ENCODE measurements at places on chromosomes 5 and 9.

- DNase-seq, result no peak
Measured at GRCh38 chr5:178941361-178941760, 363 bp downstream of the ZNF454 start.

DNA sequence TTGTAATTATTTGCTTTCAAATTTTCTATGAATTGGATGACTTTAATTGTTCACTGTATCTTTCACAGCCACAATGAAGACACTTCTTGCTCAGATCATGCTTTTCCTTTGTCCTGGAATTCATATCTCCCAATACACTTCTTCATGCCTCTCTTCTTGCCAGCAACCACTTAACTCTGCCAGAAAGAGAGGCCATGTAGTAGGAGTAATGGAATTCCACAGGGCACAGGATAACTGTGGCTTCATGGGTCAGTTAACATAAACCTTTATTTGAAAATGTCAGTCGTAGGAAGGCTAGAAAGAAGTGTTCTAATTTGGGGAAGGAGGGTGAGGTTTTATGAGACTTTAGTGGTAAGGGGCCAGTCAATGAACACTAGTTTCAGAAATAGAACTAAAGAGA lies 190.3 kb downstream of the TMEM167A start:
- DNase-seq, result no peak

DNA sequence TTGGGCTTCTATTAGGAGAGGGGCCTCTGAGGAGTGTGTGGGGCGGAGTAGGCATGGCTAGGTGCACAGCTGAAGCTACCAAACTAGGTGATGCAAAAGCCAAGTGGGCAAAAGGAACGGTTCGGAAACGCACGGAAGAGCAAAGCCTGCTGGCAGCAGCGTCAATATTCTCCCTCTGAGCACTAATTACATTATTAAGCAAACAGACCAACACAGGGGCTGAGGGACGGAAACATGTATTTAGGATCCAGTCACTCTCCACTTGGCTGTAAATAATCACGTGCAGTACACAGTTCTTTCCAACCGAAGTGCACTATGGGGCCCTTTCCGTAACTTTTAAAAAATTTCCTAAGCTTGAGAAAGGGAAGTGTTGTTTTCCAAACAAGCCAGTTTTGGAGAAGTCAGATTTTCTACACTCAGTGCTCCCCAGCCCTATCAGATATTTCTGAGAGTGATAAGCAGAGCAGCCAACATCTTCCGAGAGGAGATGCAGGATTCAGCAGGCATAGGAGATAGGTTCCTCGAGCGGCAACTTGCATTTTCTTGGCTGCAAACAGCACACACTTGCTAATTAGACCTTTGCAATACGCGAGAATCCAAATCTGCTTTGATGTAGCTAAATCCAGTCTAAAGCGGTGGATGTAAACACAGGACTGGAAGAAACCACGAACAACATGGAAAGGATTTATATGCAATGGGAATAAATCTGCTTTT lies 217.2 kb upstream of the TBCA start:
- no peak for DNase-seq

DNA sequence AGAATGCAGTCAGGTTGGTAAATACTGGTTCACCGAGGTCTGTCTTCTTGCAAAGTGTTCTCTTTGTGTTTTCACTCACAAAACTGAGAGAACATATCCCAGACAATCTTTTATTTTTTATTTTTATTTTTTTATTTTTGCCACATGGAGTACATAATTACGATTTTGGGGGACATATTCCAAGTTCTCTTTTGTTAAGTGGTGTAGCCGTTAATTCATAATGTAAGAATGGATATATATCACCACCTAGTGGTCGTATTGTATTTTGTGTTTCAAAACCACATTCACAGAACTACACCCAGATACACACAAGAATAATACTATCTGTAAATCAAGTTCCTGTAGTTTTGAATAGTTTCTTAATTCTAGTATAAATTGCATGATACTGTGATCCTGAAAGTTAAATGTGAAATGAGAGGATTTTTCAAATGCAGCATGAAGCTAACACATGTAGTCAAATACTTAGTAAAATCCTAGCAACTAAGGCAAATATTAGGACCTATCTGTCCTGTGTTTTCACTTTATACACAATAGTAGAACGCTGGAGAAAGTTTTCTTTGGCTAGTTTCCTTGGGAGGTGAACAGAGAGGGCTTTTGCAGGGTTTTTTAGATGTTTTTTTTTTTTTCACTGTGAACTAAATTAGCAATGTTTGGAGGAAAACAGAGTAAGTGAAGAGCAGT lies 92.7 kb downstream of the VCAN start:
- DNase-seq, result no peak

GRCh38 chr5:180832638-180833068 lies 28.4 kb downstream of the ZFP62 start:
- no peak for DNase-seq

- peak; percentile 32 for DNase-seq
Measured at GRCh38 chr9:110996436-110997220, 41.6 kb downstream of the LPAR1 start.

- DNase-seq, result no peak
Measured at GRCh38 chr5:74952406-74952805, 86.2 kb upstream of the FAM169A start.

- DNase-seq, result no peak
Measured at GRCh38 chr5:57989378-57989777, 470.5 kb downstream of the PLK2 start.

- no peak for DNase-seq
Measured at GRCh38 chr9:100408546-100409175, 18.3 kb upstream of the MSANTD3 start.
